ENCODE measurements at places on chromosomes 5 and 9.

DNA sequence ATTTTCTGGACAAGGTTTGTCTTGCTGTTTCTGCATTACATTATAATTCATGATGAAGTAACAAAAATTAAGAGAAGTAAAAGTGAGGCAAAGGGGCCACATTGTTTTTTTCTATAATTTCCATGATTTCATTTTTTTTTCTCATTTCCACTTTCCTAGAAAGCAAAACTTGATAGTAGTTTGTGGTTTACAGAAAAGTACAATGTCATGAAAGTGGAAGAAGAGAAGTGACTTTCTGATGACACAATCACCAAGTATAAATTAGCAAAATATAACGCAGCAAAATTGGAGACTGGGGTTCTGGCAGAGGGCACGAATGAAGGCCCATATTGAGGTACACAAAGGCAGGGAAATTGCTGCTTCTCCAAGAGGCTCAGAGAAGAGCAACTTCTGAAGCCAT, 5.0 kb upstream of the IFNA14 start:
- DNase-seq: no peak

GRCh38 chr9:88801214-88801796, 190.0 kb upstream of the S1PR3 start:
- no peak for DNase-seq

DNA sequence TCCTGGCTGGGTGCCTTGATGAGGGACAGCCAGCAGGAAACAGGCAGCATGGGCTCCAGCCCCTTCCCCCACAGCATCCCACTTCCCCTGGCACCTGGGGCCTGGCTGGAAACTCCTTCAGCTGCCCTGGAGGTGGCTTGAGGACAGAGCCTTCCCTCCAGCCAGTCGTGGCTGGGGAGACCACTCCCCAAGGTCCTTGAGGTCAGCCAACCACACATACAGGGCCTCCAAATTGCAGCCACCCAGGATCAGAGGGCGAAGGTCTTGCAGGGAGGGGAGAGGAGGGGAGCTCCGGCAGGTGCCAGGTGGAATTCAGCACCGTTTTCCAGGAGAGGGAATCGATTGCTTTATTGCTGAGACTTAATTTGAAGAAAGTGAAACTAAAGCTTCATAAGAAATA, 280.4 kb downstream of the PBX3 start:
- no peak for DNase-seq

DNA sequence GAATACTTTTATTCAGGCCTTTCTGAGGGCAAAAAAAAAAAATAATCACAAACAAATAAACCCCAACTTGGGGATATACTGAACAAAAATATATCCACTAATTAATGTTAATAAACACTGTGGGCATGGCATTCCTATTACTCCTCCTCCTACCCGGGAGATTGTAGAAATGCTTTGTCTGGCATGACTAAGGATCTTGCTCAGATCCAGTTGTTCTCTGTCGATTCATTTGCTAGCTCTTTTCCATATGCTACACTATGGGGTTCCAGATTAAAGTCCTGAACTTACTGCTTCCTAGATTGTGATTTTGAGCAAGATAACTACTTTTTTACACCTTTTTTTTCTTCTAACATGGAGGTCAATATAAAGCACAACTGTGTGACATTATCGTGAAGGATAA, 102.2 kb upstream of the PRR16 start:
- no peak for DNase-seq

- DNase-seq: peak; percentile 21
Observed at GRCh38 chr5:142783601-142784341, 13.6 kb downstream of the ARHGAP26 start.

GRCh38 chr5:33631786-33632185, 191.0 kb downstream of the TARS1 start:
- peak; percentile 42 for DNase-seq

DNA sequence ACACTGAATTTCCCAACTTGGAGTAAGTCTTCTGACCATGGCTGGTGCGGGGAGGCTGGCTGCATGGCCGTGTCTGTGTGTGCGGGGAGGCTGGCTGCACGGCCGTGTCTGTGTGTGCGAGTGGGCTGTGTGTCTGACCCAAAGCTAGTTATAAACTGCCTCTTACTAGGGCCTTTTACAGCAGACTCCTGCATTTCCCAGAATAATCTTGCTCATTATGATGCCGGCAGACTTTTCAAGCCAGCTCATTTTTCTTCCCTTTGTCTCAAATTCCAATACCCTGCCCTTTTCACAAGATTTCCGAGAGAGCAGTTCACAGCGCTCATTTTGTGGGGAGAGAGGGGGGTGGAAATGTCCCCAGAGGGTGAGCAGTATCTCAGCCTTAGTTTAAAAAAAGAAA, 470.7 kb upstream of the BRINP1 start:
- DNase-seq: no peak

GRCh38 chr9:130042406-130042884, 544 bp downstream of the FNBP1 start:
- DNase-seq: no peak

GRCh38 chr5:316210-317085, 5.1 kb upstream of the AHRR start:
- DNase-seq: no peak

DNA sequence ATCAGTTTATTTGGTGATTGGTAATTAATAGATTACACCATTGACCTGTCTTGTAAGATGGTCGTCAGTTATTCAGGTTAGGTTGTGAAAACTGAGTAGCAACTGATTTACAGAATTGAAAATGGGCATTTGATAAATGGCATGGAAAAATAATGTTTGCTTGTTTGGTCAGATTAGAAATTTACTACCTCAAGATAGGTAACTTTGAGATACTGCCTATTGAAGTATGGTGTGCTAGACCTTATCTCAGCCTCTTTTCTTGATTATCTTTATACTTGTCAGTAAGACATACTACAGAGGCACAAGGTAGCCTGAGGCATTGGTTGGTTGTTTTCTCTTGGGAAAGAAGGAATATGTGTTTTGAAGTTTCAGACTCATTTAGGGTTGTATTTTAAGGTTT, 174.5 kb downstream of the XRCC4 start:
- no peak for DNase-seq

- peak; percentile 13 for DNase-seq
Observed at GRCh38 chr9:89448381-89448780, 49.5 kb downstream of the SEMA4D start.

- DNase-seq: no peak
Observed at GRCh38 chr5:121693864-121694263, 157.8 kb upstream of the FTMT start.

DNA sequence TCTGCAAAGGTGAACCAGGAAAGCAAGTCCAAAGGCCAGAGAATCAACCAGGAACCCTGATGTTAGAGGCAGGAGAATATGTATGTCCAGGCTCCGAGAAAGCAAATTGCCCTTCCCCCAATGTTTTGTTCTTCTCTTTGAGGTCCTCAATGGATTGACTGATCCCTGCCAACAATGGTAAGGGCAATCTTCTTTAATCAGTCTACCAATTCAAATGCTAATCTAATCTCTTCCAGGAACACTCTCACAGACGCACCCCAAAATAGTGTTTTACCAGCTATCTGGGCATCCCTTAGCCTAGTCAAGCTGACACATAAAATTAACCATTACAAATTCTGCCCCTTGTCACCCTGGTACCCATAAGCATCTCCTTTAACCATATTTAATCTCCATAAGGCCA, 398.0 kb downstream of the RAB3C start:
- no peak for DNase-seq

DNA sequence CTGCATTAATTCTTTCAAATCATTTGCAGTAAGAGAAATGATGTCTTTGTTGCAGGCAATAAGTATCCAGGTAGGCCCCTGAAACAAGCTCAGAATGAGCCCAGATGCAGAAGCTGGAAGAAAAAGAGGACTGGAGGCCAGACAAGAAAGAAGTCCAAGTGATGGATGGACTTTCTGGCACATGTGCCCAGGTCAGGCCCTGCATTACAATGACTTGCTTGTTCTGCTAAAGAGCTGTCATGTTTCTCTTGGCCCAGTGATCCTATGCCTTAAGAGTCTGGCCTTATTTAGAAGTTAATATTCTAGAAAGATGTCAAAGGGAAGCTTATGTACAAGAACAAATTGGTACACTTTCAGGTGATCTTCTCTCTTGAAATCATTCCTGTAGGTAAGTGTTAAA, 64.8 kb downstream of the DPYSL3 start:
- DNase-seq: no peak

GRCh38 chr5:134439210-134439654, 27.6 kb upstream of the CDKN2AIPNL start:
- peak; percentile 98 for DNase-seq

DNA sequence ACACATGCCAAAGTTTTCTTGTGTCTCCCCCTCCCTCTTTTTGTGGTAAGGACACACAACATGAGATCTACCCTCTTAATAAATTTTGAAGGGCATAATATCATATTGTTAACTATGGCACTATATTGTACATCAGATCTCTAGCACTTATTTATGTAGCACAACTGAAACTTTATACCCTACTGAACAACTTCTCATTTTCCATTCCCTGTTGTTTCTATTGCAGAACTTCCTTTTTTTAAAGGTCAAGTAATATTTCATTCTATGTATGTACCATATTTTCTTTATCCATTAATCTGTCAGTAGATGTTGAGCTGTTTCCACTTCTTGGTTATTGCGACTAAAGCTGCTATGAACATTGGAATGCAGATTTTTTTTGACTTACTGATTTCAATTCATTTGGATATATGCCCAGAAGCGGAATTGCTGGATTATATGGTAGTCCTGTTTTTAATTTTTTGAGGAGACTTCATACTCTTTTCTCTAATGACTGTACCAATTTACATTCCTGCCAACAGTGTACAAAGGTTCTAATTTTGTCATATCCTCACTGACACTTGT, 305.3 kb downstream of the PRR16 start:
- DNase-seq: peak; percentile 83

GRCh38 chr5:121182788-121183490, 668.7 kb upstream of the FTMT start:
- DNase-seq: no peak

- no peak for DNase-seq
Observed at GRCh38 chr5:6006838-6007314, 371.5 kb downstream of the MED10 start.

GRCh38 chr5:93580063-93580926, 724 bp downstream of the NR2F1-AS1 start:
- DNase-seq: no peak

DNA sequence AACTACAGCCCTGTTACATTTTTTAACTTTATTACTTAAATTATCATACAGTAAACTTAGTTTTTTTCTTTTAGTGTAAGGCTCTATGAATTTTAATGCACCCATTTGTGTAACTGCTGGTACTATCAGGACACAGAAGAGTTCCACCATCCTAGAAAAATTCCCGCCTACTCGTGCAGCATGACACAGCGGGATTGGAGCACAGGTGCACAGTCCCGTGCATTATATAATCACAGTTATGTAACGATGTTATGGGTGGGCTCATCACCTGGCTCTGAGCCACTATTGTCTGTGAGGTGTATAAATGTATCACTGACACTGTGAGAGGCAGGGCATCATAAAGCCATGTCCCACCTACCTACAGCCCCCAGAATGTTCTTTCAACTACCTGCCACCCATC, 80.7 kb downstream of the DRD1 start:
- DNase-seq: no peak

- no peak for DNase-seq
Observed at GRCh38 chr5:112971276-112971675, 5.3 kb upstream of the DCP2 start.

GRCh38 chr5:97095318-97095732, 47.1 kb downstream of the LIX1 start:
- no peak for DNase-seq

DNA sequence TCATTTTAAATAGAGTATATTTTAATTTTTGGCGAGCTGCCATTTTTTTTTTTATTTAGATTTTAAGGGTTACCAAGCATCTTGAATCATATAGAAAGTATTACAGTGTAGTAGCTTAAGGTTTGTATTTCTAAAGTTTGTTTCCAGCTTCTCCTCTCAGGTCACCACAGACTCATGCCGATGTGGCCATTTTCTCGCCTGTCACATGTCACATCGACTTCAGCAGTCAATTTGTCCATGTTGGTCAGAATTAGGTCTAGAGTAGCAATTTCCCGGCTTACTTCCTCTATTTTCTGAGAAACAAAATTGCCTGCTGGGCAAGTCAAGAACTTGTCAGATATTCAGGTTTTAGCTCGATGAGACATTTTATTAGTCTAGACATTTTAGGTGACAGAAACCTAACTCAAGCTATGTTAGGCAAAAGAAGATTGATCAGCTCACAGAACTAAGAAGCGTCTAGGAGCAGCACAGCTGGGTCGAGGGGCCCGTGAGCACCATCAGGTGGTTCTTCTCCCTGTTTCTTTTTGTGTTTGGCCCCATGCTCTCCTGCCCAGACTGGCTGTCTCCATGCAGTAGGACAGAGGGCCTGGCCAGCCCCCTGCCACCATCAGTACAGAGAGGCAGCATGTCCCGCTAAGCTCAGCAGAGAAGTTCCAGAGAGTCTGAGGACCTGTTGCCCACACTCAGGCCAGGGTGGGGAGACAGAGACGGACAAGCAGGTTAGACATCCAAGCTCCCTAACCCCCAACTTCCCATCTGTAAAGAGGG, 48.4 kb upstream of the AFAP1L1 start:
- DNase-seq: no peak

DNA sequence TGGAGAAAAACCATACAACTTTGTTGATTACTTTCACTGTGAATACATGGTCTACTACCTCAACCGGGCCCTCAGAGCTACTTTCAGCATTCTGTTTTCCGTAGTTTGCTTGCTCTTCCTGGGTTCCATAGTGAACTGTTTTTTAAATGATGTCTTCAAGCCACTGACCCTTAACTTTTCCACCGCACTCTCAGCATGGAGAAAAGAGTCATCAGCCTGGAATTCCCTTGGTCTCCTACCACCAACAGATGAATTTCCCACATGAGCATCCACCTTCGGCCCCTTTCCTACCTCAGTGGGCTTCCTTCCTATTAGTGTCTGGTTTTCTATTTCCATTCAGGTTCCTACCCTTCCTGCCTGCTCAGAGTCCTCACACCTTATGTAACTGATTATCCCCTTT, 135.9 kb upstream of the ADAMTSL1 start:
- no peak for DNase-seq

DNA sequence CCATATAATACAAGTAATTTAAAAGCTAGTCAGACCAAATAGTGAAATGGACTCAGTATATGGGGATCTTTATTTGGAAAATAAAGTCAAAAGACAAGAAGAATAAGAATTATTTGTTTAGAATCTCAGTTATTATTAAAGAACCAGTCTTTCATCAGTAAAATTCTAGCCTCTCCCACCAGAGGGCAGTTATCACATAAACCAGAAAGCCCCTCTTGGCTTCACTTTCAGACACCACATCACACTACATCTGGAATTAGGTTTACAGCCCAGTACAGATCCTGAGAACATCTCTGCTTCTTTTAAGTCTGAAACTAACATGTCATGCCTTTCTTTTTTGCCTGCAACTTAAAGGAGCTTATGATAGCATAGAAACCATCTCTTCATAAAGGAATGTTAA, 12.2 kb upstream of the HSPB3 start:
- peak; percentile 42 for DNase-seq

- DNase-seq: no peak
Observed at GRCh38 chr9:84761137-84761808, 91.7 kb downstream of the NTRK2 start.

GRCh38 chr9:126719618-126720031, 85.2 kb upstream of the ZBTB43 start:
- no peak for DNase-seq

- DNase-seq: no peak
Observed at GRCh38 chr9:69391946-69392345, 66.9 kb downstream of the ENTREP1 start.
